Calu3 (cell line): ENCODE measurements at places on chromosomes 2 and 18. TPM values are rescaled to one million over a fixed set of nuclear protein-coding genes. Genes with fewer than 3 reads are reported as not detected.
A peak's percentile ranks its signal among the peaks of the same experiment; 100 is the strongest.

The SCYGR4 gene
- total RNA-seq: 0.22 TPM in 1 of 2 replicates, not detected in the other

The LYG1 gene
- total RNA-seq: 2.3 and 3.5 TPM in 2 replicates

The IL1RL2 gene
- total RNA-seq: 0.68 and 0.73 TPM in 2 replicates

The KLHL30 gene
- 0.64 and 1.3 TPM in 2 replicates for total RNA-seq

GRCh38 chr2:157257312-157258252 is at the start of gene GALNT5:
Gene GALNT5, plus strand, starts transcription at chr2:157257705. Its CDS starts 378 bp downstream, at chr2:157258083.
- peak; percentile 25 for DNase-seq

- DNase-seq: no peak
These were observed at the start of gene ST8SIA5 for GRCh38 chr18:46756559-46757201. Gene ST8SIA5, minus strand, starts transcription at chr18:46757053. Its CDS starts 545 bp downstream, at chr18:46756508.
